A172 (cell line): ENCODE measurements at places on chromosomes 16 and 17.
A peak's percentile ranks its signal among the peaks of the same experiment; 100 is the strongest.

DNA sequence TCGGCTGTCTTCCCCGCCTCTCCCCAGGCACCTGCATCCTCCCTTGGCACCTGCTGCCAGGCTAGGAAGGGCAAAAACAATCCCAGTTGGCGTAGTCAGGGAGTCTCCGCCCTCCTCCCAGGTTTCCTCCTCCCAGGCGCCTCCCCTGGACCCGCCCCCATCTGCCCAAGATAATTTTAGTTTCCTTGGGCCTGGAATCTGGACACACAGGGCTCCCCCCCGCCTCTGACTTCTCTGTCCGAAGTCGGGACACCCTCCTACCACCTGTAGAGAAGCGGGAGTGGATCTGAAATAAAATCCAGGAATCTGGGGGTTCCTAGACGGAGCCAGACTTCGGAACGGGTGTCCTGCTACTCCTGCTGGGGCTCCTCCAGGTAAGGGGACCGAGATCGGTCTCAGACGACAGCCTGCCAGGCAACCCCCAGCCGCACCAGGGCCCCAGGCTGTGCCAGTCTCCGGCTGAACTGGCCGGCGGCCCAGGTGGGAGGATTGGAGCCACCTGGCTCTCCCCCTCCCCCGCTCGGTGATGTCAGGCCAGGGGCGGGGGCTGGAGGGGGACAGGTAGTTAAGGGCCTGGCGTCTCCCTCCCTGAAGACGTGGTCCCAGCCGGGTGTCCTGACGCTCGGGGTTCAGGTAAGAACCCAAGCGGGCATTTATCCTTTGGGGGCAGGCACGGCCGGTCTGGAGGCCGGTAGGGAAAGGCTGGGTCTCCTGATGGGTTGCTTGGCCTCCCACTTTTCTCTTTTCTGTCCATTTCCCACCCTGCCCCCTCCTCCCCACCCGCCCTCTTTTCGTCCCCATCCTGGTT is at the start of gene GRB7:
Gene GRB7, plus strand, starts transcription at position 179 of the 808 bp plus-strand sequence. CDS start 4,364 bp downstream, outside the sequence.
- no peak for DNase-seq

- DNase-seq: no peak
Measured at GRCh38 chr17:48726114-48726915, 2.2 kb downstream of the HOXB13 start.

DNA sequence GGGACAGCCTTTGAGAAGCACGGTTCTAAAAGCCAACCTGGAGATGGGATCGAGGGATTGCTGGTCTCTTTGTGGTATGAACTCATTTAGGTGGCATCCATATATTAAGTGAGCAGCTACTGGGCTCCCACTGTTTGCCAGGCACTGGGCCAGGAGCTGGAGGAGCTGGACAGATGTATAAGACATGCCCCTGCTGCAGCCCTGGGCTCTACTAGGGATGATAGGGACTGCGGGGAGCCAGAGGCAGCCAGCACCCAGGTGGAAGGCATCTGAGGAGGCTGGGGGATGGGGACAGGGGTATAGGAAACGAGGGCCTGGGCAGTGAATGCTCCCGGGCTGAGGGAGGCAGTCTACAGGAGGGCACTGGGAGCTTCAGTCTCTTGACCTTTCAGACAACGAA is 53.0 kb upstream of the MEAK7 start:
- peak; percentile 24 for DNase-seq

- peak; percentile 40 for DNase-seq
Measured at GRCh38 chr16:86886651-86887050, 308.3 kb downstream of the FOXL1 start.

DNA sequence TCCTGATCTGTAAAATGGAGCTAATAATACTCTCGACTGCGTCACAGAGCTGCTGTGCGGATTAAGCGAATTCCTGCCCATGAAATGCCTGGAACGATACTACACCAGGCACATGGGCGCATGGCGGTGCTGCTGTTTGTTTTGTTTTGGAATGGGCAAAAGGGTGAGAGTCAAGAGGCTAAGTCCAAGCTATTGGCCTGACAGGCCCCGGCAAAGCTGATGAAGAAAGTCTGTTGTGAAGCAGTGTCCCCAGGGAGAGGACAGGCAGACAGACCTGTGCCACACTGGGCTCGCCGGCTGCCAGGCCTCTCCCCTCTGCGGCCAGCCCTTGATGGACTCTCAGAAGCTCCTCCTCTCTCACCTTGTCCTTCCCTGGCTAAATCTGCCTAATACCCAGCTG is 31.3 kb upstream of the RASD1 start:
- DNase-seq: no peak

DNA sequence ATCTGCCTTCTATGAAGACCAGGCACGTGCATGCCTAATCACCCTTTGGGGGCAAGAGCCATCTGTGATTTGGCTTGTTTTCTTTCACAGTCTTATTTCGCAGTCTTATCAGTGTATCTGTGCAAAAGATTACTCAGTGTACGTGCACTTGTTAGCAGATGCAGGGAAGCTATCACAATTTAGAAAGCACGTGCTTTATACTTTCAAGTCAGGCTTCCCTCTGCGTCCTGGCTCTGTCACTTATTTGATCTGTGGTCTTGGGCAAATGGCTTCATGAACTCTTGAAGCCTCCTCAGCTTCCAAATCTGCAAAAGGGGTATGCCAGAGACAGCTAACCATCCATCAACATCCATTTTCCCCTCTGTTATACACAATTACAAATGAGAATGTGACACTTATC is 246.4 kb downstream of the XYLT1 start:
- no peak for DNase-seq

GRCh38 chr16:86568677-86569623 is 2.3 kb downstream of the FOXC2 start:
- no peak for DNase-seq

DNA sequence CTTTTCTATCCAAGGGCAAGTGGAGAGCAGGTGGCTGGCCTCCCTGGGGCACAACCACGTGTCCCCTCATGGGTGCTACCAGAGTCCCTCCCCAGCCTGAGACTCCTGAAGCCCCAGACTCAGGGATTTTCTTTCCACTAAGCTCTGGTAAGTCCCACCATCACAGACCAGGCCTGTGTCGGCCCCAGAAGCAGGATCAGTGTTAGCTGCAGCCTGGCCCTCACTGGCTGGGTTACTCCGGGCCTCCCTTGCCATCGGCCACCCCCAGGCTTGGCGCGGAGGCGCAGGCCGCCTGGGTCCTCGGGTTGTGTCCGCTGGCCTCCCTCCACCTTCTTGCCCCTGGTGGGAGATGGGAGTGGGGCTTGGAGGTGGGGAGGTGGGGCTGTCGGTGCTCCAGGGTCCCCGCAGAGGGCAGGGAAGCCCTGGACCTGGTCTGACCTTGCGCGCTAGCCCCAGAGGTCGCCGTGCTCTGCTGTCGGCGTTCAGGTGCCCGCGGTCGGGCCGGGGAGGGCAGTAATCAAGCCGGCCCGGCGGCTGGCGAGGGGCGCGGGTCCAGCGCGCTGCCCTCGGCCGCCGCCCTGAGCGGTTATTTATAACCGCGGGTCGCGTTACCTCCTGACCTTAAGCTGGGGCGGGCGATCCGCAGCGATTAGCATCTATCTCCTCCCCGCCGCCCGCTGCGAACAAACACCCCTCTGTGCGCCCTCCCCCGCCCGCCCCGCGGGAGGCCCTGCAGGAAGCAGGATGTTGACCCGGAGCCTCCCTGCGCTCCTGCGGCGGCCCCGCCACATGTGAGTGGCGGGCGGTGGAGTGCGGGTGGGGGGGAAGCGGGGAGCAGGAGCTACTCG is 78.1 kb upstream of the TOB1 start:
- peak; percentile 64 for DNase-seq

- no peak for DNase-seq
Measured at GRCh38 chr17:1648173-1648962, 1.3 kb downstream of the RILP start.

DNA sequence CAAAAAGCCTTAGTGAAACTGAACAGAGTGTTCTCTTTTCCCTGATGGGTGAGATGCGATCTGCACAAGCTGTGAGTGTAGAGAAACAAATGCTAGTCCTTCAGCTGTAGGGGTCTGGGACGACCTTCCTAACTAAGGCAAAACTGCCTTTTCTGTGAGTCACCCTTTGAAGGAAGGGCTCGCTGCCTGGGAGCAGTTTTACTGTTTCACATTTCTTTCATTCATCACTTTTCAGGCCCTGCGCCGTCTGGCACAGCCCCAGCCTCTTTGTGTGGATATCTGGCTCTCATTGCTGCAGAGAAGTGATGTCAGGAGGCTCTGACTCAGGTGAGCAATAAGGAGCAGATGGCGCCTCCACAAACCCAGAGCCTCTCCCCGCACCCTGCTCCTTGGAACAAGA is 57.4 kb downstream of the HS3ST3A1 start:
- peak; percentile 99 for DNase-seq

- peak; percentile 78 for DNase-seq
Measured at GRCh38 chr16:12627394-12627793, 176.3 kb downstream of the CPPED1 start.

- no peak for DNase-seq
Measured at GRCh38 chr16:66426112-66427035, 721 bp upstream of the BEAN1 start.

- DNase-seq: no peak
Measured at GRCh38 chr16:1069154-1069553, 3.4 kb upstream of the SSTR5 start.

DNA sequence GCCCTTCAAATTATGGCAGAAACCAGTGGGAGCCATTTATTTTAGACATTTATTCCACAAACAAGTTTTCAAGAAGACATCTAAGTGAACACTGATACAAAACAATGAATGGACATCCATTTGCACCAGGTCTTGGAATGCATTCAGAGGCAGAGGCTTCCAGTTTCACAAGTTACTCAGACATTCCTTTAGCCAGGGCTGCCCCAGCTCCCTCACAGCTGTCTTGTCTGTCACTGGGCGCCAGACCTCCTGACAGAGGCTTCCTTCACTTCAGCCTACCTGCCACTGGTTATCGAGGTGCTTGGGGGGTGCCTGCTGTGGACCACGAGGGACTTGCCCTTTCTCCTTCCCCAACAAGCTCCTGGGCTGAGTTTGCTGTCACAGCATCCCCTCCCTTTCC is 19.2 kb downstream of the AQP8 start:
- DNase-seq: no peak

DNA sequence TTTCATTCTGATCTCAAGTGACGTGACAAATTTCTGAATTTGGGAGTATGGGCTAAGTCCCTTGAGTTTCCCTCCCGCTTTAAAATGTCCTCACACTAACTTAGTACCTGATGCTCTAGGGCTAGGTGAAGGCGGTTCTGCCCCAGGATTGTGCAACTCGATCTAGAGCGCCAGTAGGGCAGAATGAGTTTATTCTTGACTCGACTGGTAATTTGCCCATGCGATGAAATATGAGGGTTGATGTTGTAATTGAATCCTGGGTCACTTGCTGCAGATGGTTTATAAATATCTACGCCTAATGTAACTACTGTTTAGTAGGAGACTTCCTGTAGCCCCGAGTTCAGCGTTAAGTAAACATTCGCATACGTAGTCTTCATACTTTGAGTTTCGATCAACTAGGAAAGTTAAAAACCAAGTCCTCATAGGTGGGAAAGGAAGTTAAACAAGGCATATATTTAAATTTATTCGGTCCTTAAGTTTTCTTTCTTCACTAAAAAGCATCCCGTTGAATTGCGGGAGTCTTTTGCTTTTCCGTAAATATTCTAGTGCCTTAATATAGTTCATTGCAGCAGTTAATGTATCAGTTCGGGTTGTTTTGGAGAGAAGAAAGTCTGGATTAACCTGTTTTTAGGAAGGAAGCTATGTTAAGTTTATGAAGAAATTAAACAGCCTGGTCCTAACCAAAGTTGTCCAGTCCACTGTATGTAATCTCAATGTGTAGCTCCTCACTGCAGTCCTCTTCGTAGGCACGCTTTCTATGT is 1.6 kb downstream of the CTCF start:
- DNase-seq: peak; percentile 14

- DNase-seq: no peak
Measured at GRCh38 chr16:23528644-23529310, 18.5 kb upstream of the GGA2 start.

- no peak for DNase-seq
Measured at GRCh38 chr16:4934591-4934990, 2.4 kb downstream of the PPL start.

GRCh38 chr17:2871720-2872119 is 75.5 kb downstream of the RAP1GAP2 start:
- no peak for DNase-seq

- DNase-seq: no peak
Measured at GRCh38 chr16:78896280-78896679, 704.3 kb downstream of the MAF start.

DNA sequence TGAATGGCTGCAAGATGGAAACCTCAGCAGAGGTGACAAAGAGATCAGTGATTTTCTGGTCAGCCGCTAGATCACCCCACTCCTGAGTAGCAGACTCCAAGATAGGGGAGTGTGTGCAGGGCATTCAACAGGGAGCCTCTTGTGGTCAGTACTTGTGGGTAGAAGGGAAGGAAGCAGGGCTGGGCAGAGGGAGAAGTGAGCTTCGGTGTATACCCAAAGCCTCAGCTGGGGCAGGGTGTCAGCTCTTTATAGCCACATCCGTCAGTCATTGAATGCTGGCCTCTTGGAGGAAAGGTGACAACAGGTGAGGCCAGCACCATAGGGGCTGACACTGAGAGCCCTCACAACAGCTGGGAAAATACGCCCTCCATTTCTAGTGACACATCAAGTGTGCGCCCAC is 2.2 kb upstream of the SLC12A3 start:
- no peak for DNase-seq

GRCh38 chr17:81923302-81924260 is 4.0 kb downstream of the MAFG start:
- peak; percentile 92 for DNase-seq

- DNase-seq: no peak
Measured at GRCh38 chr17:76018801-76019200, 8.3 kb downstream of the EVPL start.
